Brain pericyte (primary cell): ENCODE measurements at places on chromosomes 13 and 19.

DNA sequence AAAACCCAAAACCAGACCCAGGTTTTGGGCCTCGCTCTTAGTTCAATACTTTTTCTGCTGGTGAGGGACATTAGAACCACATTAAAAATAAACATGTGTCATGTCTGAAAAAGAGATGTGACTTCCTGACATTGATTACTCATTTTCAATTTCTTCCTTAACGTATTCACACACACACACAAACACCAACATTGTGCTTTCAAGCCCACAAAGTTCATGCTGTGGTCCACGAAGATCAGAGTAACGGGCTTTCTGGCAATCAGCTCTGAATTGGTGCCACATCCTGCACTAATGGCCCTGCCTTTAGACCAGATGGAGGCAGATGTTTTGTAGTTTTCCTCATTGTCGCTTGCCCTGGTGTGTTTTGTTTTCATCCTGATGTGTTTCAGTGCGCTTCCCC is 47.9 kb upstream of the POMP start:
- DNase-seq = no peak

- no peak for DNase-seq
These were observed 52.9 kb downstream of the MBNL2 start for GRCh38 chr13:97274829-97275649.

DNA sequence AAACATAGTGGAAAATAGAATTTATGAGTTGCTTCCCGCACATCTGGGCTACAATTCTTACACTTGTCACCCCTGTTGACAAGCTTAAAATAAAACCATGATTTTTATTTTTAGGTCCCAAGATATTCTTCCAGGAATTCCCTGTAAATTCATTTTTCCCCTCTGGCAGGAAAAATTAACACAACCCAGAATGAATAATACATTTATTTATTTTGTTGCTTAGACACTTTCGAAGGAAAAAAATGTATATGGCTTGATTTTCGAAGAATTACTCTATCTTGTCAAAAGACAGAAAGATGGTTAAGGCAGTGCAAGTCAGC is 74.4 kb downstream of the LHFPL6 start:
- no peak for DNase-seq

DNA sequence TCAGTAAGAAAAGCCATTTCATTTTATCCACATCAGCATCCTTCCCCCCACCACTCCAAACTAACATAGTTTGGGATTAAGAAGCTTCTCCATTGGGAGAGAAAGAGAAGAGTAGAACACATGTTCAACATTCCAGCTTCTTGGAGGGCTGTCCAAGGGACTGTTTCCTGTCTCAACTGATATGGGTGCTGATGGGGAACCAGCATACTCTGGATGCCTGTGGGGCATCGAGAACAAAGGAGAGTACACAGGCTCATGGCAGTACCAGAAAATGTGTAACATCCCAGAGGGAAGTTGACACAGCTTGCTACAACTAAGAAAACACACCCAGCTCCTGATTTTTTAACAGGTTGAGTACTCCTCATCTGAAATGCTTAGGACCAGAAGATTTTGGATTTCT is 24.7 kb downstream of the SUCLA2 start:
- DNase-seq = no peak

DNA sequence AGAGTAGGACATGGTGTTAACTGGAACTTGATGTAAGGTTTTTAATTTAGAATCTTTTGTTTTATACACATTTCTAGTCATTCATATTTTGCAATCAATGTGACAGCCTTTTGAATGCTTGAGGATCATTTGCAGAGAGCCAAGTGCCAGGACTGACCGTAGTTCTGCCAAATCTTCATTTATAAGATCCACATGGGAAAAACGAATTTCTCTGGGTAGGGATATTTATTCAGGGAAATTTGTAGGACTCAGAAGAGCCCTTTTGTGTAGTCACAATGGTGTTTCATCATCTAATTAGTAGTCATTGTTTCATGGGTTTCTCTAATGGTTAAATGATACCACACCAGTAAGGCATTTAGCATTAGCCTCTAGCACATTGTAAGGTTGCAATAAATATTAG is 161.1 kb downstream of the LMO7 start:
- no peak for DNase-seq

GRCh38 chr13:93767180-93767916 is 540.7 kb downstream of the GPC6 start:
- no peak for DNase-seq

DNA sequence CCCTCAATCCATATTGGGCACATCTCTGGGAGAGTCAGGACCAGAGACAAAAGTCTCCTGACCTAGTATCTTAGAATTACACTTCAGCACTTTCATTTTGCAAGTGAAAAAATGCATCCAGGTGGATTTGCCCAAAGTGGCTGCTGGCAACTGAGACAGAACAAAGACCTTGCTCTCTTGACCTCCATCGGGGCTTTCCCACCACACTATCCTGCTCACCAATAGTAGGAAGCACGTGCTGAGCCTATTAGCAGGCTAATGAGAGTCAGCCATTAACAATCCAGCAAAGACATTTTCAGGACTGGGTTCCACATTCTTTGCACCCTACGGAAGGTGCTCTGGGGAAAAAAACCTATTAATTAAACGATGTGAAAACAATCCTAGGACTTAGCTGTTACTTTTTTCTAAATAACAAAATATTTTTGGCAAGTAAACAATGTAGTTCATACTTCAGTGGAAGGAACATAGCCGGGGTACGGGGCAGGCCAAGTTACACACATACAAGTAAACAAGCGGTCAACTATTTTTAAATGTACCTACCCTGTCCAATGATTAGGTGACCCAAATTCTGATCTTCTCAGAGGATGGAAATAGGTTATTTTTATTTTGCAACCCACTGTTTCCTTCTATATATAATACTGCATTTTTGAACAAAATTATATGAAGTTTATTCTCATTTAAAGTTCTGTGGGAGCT is 78.6 kb downstream of the CDADC1 start:
- no peak for DNase-seq

DNA sequence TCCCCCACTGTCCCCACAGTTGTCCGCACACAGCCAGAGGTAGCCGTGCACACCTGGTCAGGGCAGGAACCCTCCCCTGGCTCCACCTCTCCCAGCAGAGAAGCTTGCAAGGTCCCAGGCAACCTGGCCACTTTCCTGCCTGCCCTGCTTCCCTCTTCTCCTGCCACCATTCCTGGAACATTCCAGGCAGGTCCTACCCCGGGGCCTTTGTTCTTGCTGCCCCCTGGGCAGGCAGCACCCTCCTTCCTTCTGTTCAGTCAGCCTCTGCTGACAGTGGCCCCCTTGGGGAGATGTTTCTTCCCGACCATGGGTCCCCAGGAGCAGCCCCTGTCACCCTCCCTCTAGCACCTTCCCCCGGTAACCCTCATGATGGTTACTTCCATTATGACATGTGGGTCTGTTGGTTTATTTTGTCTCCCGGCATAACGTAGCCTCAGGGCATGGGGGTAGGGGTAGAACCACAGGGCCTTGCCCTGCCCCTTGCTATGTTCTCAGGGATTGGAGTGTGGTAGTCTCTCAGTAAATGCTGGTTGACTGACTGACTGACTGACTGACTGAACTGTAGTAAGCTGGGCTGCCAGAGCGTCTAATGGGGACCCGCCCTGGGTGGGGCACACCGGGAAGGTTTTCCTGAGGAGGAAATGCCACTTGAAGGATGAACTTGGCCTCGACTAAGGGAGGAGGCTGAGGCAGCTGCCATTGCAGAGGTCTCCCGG is 10.8 kb downstream of the PAK4 start:
- no peak for DNase-seq

DNA sequence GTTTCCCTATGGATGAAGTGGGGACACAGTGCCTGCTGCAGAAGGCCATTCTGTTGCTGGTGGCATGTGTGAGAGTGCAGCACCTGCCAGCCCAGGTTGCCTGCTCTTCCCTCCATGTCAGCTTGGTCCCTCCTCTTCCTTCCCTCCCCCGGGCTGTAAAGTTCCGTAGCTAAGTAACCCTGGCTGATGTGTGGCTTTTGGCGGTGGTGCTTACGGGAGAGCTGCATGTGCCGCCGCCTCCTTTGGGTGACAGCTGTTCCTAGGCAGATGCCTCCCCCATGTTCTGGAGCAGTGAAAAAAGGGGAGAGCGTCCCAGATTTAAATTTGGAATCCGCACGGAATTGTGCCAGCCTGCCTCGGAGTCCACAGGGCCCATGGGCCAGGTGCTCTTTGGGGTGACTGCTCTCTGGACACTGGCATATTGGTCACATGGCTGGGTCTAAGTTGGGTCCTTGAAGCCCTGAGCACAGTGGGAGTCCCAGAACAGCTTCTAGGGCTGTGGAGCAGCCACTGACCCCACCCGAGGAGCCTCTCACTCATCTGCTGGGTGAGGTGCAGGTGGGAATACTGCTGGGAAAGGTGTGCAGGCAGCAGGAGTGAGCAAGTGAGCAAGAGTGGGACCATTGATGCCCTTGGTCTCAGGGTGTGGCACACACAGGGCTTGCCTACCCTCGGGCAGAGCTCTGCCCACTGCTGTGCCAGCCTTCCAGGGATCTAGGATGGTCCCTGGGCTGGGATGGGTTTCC is 33.1 kb upstream of the ZNF536 start:
- no peak for DNase-seq

- DNase-seq = no peak
These were observed 71.8 kb downstream of the CBY2 start for GRCh38 chr13:45773944-45774343.

DNA sequence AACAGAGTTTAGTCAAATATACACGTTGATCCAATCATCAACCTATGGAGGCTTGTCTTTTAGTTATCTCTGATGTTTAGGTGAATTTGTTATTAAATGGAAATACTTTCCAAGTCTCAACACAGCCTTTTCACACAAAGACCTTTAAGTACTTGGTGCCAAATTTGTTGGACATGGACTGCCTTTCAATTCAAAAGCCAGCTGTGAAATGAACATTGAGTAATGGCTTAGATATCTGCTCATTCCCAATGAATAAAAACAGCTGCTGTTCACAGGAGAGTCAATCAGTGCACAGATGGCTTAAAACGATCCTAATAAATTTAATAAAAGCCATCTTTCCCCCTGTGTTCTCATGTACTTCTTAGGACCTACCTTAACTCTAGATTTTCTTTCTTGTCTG is 19.9 kb upstream of the DHRS12 start:
- DNase-seq = no peak

DNA sequence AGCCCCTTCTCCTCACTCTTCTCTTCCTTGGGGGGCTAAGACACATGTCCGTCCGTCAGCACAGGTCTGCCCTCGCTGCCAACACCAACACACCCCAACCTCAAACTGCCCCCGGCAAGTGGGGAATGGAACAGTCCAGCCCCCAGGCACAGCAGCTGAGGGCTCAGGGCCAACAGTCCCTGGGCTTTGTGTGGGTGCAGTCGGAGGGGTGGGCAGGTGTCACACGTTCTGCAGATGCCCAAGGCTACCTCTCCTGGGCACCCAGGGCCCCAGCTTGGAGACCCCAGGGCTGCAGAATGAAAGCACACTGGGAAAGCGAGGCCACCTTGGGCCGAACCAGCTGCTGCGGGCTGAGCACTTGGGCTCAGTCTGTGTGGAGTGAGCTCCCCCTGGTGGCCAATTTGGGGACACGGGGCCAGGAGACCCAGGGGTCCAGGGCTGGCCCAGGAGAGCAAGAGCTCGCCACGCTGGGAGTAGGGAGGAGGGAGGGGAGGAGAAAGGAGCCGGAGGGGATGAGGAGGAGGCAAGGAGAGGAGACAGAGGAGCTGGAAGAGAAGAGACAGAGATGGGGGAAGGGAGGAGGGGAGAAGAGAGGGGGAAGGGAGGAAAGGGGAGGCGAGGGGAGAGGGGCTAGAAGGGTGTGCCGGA is 14.0 kb upstream of the ATP8B3 start:
- DNase-seq = peak; percentile 33

DNA sequence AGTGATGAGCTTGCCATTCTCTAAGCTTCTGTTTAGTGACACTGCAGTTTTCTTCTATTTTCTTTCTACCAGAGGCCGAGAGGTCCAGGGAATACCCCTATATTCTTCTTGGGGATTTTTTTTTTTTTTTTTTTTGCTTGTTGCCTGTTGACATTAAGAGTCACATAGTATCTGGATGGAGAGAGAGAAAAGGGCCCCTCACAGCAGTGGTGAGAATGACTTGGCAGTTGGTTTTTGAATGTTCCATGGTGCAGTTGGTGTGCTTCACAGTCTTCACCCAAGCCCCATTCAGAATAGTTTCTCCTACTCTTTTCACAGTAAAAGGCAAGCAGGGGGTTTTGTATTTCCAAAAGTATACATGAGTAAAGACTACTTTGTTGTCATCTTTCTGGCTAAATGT is 577.9 kb downstream of the LMO7 start:
- no peak for DNase-seq

GRCh38 chr13:63436325-63436668 is 2020.6 kb upstream of the PCDH20 start:
- DNase-seq = no peak

- DNase-seq = no peak
These were observed 142.5 kb downstream of the DCLK1 start for GRCh38 chr13:35988648-35989081.

DNA sequence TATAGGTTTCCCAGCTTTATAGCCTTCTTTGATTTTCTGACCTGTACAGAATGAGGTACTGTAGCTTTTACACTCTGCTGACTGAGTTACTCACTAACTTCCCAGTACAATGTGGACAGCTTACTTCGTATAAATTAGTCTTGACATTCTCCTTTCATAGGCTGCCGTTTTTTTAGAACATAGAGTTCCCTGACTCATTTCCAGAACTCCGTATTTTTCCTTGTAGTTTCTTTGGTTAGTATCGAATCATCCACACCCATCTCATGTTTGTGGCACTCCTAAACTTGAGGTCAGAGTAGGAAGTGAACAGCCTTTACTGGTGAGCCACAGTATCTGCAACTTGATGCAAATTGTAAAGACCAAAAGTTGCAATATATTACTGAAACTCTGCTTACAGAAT is 303.9 kb downstream of the SLITRK5 start:
- DNase-seq = no peak

DNA sequence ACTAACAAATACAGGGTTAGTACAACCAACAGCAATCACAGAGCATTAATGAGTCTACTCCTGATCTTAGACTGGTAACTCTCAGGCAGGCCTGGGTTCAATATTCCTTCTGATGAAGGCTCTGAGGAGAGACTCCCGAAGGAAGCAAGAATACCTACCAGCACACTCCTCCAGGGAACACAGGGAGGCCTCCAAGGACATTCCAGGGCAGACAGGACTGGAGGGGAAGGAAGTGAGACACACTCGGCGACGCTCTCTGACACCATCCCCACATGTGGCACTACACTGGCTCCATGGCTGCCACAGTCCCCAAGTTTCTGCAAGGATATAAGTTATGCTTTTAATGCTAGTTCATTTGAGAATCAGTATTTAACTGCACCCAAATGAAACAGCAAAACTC is 20.1 kb downstream of the THSD1 start:
- no peak for DNase-seq

GRCh38 chr13:45055198-45055901 is 65.0 kb upstream of the GTF2F2 start:
- no peak for DNase-seq

- DNase-seq = no peak
These were observed at the start of gene COX7A1 for GRCh38 chr19:36152352-36153091. COX7A1 (minus strand) TSS chr19:36152447; CDS start chr19:36152407, 40 bp downstream.
